ENCODE measurements at places on chromosomes 5 and 9.
A peak's percentile ranks its signal among the peaks of the same experiment; 100 is the strongest.

DNA sequence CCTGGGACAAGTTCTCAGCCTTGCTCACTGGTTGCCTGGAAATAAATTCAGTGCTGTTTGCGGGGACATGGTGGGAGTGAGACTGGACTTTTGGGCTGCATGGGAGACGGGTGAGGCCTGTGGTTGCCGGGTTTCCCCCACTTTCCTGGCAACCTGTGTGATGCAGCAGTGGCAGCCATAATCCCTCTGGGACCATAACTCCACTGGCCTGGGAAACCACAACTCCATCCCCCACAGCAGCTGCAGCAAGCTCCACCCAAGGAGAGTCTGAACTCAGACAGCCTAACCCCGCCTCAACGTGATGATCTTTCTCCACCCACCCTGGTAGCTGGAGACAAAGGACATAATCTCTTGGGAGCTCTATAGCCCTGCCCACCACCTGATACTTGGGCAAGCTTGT is 349.9 kb downstream of the PIK3R1 start:
- no peak for DNase-seq

DNA sequence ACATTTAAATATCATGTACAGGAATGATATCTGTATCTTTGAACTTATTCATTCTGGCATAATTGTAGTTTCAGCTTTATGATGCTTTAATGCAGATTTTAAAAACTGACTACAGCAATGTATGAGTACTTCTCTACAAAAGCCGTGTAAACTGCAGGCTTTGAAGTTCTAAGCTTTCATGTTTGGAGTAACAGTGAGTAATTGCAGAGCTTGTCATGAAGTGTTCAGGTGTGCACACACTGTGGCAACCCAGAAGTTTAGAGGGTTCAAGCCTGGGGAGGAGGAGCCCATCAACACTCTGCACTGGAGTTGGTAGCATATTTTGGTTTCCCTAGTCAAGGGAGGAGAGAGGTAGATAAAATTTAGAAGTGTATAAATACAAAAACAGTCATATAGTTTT is 130.9 kb downstream of the CD180 start:
- no peak for DNase-seq

GRCh38 chr5:116616876-116617275 is 42.3 kb upstream of the SEMA6A start:
- DNase-seq = no peak

GRCh38 chr5:143775258-143775657 is 36.7 kb upstream of the HMHB1 start:
- no peak for DNase-seq

DNA sequence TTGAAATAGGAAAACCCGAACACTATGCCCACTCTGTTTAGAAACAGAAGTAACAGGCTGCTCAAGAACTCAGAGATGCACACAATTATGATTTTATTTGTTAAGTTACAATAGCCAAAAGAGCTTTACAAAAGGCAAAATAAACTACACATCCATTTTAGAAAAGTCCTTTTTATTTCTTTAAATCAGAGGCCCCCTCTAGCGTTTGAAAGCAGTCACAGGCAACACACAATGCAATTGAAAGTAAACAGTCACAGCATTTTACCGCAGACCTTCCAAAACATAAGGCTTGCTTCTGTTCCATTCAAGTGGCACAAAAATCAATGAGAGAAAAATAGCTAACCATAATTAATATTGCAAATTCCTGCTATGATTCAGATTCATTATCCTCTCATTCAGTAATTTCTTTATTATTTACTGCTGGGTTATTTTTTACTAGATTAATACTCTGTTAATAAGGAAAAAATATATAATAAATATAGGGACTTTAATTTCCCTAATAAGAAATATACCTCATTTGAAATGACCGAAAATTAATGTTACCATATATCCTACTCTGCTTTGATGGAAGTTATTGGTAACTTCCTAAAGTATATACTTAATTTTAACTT is 78.3 kb downstream of the CEP120 start:
- peak; percentile 64 for DNase-seq
